ENCODE measurements at places on chromosomes 4 and X.

DNA sequence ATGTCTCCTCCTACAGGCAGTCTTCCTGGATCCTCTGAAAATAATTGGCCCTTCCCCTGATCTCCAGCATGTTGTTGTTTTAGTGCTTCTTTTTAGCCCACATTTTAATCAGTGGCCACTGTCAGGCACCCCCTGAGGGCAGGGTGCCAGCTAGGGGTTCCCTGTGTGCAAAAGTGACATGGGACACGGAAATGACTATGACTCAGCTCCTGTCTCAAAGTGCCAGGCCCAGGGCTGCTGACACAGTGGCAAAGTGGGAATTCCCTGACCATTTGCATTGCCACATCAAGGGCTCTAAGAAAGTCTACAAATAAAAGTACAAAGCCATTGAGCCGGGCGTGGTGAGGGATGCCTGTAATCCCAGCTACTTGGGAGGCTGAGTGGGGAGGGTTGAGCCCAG lies 24.8 kb downstream of the HMX1 start:
- DNase-seq, result no peak

- DNase-seq, result peak; percentile 89
Observed at GRCh38 chrX:75273483-75273882, 402 bp upstream of the UPRT start.

DNA sequence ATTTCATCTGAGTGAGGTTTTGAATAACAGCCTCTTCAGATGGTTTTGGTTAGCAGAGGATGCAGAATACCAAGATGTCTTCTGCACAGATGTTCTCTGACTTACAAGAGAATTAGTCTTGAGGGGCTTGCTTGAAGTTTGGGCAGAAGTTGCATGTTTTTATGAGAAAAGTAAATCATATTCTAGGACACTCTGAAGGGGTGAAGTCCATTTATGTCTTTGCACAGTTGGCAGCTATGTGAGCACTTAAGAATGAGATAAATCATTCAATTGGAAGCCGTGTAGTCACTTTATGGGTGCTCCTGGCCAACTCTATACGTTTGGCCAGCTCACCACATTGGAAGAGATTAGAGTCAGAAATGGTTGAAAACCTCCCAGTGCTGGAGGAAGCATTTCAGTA lies 252.7 kb upstream of the KCNIP4 start:
- DNase-seq, result no peak

- DNase-seq, result peak; percentile 27
Observed at GRCh38 chr4:45072981-45073380, 346.6 kb upstream of the GNPDA2 start.

- DNase-seq, result peak; percentile 4
Observed at GRCh38 chr4:66169341-66169740, 499.1 kb upstream of the EPHA5 start.

GRCh38 chr4:100582146-100582545 lies 64.3 kb upstream of the EMCN start:
- DNase-seq, result no peak

- DNase-seq, result no peak
Observed at GRCh38 chr4:24603343-24603742, 19.0 kb upstream of the DHX15 start.

- no peak for DNase-seq
Observed at GRCh38 chr4:138297743-138298405, 55.7 kb upstream of the SLC7A11 start.

GRCh38 chr4:159395693-159396092 lies 292.8 kb downstream of the RAPGEF2 start:
- no peak for DNase-seq
